ENCODE measurements at places on chromosomes 6 and 20.

- DNase-seq: no peak
Observed at GRCh38 chr6:25202504-25202903, 76.7 kb upstream of the CARMIL1 start.

- DNase-seq: no peak
Observed at GRCh38 chr6:22928775-22929174, 359.4 kb downstream of the HDGFL1 start.

DNA sequence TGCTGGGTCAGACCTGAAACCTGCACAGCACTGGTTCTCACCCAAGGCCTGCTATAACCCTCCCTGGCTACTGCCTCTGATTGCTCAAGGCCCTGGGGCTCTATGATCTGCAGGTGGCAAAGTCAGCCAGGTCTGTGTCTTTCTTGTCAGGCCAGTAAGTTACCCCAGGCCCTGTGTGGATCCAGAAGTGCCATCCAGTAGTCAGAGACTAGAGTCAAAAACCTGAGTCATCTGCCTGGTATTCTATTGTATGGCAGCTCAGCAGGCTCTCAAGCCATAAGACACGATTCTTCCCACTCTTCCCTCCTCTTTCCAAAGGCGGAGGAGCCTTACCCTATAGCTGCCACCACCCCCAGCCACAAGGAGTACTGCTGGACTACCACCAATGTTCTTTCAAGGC lies 593.0 kb downstream of the FRK start:
- no peak for DNase-seq

DNA sequence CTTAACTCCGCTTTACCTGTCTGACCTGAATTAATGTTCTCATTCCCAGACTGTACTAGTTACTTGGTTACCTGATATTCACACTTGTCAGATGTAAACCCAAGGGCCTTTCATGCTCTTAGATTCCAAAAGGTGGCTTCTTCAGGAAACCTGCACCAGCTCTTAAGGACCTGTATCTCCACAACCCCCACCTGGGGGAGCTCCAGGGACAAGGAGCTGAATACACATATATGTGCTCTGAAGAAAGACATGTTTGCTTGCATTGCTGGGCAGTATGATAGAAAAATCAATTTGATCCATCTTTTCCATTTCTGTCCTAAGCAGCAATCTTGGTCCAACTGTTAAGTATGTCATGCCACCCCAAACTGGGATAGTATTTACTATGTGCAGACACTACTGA lies 64.8 kb upstream of the POU3F2 start:
- no peak for DNase-seq

DNA sequence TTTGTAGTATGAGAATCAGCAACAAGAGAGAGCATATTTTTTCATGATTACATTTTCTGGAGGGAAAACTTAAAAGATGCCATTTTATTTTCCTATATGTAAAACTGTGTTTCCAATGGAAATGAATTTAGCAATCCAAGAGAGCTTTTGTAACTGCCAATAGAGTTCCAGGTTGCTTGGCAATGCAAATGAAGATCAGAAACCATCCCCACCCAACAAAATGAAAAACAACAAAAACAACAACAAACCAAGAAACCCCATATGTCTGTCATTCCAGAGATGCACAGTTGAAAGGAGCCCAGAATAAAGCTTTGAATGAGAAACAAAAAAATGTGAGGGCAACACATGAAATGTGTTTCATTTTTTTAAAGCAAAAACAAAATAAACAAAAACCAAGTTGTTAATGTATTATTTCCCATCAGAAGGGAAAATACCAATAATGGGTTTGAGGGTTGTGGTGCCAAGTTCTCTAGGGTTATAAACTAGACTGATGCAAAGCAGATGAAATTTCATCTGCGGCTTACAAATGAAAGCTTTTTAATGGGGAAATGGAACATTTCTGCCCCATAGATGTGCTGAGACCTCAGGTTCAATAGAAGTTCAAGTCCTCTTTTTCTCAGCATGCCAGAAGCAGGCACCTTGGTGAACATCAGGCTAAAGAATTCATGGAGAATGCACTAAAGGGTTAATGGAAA lies 121.5 kb upstream of the MCHR2 start:
- DNase-seq: no peak

- no peak for DNase-seq
Observed at GRCh38 chr20:20248620-20249200, 119.2 kb upstream of the INSM1 start.

- DNase-seq: no peak
Observed at GRCh38 chr6:22530506-22530905, 38.9 kb upstream of the HDGFL1 start.

DNA sequence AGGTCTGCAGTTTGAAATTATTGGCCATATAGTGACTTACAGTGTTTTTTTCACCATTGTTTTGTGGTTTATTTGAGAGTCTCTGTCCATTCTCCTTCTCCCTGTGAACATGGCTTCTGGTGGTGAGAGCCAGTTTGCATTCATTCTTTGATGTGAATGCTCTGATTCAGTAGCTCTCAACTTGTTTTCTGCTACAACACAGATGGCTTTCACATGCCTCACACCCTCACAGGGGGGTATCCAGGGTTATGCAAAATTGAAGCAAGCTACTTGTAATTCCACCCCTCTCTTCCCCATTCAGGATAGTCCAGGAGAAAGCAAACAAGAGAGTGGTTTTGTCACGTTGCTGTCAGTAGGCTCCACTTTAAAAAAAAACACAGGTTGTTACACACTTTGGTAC lies 55.6 kb downstream of the SLX4IP start:
- DNase-seq: no peak

DNA sequence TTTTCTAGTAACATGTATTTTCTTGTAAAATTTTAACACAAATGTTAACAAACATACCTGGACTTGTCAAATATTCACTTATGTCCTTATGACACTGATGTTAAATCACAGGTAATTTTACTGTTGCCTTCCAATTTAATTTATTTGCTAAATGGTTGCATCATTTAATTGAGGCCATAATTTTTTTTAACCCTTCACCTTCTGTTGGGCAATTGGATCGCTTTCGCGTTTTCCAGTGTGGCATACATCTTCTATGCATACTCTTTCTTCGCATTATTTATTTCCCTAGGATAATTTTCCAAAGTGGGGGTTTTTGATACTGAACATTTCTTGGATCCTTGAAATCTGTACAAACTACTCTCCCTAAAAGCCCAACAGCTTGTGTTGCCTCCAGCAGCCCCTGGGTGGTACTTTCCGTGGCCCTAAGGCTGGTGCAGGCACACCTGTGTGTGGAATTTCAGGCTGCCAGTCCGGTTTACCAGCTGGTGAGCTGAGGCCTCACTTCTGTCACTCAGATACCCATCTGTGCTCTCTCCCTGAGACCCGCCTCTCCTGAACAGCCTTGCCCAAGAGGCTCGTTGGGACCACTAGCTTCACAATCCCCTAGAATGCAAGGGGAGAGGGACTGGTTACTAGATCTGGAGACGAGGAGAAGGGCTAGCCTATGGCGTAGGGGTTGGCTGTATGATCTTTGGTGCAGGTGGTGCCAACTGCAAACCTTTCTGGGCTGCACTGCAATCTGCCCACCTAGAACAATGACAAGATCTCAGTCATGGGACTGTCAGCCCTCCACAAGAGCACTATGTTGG lies 11.2 kb upstream of the C20orf144 start:
- no peak for DNase-seq

Measured in NCI-H1694 (cell line).